ENCODE measurements at places on chromosomes 2 and 18.

- DNase-seq: no peak
These were observed 31.2 kb upstream of the GTF2A1L start for GRCh38 chr2:48586433-48586832.

DNA sequence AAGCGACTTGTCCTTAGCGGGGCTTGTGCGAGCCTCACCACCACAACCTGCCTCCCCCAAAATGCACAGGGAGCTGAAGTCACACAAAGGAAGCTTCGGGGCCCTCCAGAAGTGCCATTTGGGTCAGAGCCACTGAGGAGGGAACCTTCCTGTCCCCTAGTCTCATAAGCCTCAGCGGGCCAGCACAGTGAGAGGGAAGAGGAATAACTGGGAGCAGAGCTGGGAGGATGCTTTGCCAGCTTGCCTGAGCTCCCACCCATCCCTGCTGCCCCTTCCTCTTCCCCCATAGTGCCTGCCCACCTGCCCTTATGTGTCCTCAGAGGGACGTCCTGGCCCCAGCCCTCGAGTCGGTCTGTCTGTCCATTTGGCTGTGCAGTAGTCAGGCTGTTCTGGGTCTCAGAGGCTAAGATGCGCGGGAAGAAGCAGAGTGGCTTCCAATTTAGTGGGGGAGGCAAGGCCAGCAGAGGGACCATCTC, 51.8 kb upstream of the GPR17 start:
- no peak for DNase-seq

DNA sequence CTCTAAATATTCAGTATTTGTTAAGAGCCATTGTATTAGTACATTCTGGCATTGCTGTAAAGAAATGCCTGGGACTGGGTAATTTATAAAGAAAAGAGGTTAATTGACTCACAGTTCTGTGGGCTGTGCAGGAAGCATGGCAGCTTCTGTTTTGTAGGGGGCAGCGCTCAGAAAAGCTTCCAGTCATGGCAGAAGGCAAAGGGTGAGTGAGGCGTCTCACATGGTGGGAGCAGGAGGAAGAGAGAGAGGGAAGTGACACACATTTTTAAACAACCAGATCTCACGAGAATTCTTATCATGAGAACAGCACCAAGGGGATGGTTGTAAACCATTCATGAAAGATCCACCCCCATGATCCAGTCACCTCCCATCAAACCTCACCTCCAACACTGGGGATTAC, 13.8 kb upstream of the CCDC102B start:
- DNase-seq: no peak

DNA sequence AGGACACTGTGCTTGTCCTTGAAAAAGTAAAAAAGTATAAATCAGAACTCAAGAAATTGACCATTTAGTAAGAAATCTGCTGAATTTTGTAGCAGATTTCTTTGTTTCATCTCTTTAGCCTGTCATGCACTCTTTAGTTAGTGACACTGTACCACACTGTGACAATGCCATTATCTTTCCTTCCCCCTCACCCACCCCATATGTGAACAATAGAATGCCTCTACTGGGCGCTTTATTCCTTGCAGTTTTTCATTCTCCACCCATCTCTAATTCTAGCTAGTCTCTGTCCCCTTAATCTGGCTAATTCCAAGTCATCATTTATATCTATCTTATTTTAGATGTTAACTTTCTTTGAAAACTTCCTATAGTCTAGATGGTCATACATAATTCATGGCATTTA, 241.0 kb downstream of the LRP1B start:
- DNase-seq: no peak

DNA sequence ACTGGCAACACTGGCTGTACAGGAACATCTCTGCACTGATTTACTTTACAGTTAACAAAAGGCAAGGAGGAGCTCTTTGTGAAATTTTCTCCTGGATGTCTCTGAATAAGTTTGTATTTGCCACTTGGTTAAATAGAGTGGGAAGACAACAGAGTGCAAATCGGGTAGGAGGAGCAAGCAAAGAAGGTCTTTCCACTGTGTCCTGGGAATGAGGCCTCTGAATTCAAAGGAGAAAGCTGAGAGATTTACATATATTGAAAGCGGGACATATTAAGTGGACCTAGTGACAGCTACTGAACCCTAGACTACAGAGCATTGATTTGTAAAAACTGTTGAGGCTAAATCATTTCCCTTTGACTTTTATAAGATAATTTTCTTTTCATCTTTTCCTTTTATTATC, 117.4 kb upstream of the CHRNA1 start:
- DNase-seq: no peak

GRCh38 chr2:235806986-235807750, 313.3 kb downstream of the AGAP1 start:
- no peak for DNase-seq

DNA sequence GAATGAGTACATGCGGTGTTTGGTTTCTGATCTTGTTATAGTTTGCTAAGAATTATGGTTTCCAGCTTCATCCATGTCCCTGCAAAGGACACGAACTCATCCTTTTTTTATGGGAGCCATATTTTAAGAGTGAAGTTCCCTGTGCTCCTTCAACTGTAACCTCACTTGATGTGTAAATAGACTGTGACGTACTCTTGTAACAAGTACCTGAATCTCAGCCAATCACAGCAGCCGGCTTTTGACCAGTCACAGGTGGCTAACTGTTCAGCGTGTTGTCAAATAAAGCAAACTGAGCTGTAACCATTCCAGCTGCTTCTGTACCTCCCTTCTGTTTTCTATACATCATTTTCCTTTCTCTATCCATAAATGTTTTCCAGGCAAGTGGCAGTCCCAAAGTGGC, 774.3 kb upstream of the HS6ST1 start:
- DNase-seq: no peak

- no peak for DNase-seq
These were observed 159.8 kb downstream of the METTL4 start for GRCh38 chr18:2411381-2411960.

DNA sequence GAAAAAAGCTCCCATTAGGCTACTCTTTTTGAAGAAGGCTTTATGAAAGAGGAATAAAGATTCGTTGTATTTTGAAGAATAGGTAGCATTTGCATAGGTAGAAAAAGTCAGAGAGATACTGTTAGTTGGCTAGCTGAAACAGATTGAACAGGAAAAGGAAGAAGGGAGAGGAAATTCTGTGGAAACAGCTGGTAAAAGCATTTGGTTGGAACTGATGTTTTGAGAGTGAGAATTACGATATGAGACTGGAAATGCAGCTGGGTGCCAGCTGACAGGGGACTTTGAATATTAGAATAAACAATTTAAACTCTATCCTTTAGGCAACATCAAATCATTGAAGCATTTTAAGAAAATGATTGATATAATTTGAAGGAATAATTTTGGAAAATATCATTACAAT, 96.7 kb upstream of the CNTNAP5 start:
- DNase-seq: no peak

GRCh38 chr18:57444301-57444759, 9.2 kb downstream of the ONECUT2 start:
- no peak for DNase-seq

- DNase-seq: no peak
These were observed 31.2 kb upstream of the TBR1 start for GRCh38 chr2:161384864-161385263.

GRCh38 chr2:143463719-143464118, 334.5 kb downstream of the ARHGAP15 start:
- no peak for DNase-seq

- no peak for DNase-seq
These were observed 47.5 kb downstream of the ZNF638 start for GRCh38 chr2:71379086-71379485.

GRCh38 chr18:24964216-24964615, 387.8 kb downstream of the ZNF521 start:
- no peak for DNase-seq

DNA sequence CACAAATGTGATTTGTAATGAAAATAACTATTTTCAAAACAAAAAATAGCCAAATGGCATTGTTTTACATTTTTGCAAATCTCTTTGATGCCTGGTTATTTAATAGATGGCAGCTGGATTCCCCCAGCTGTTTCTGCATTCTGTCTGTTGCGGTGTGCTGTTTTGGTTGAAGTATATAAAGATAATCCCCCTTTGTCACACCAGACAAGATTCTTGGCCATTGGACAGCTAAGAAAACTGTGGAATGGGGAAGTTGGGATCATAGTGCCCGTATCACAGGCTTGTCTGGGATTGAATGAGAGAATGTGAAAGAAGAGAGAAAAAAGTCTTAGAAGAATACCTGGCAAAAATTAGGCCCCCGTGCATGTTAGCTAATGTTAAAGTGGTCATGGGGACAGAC, 19.5 kb upstream of the LYPD6B start:
- DNase-seq: no peak

DNA sequence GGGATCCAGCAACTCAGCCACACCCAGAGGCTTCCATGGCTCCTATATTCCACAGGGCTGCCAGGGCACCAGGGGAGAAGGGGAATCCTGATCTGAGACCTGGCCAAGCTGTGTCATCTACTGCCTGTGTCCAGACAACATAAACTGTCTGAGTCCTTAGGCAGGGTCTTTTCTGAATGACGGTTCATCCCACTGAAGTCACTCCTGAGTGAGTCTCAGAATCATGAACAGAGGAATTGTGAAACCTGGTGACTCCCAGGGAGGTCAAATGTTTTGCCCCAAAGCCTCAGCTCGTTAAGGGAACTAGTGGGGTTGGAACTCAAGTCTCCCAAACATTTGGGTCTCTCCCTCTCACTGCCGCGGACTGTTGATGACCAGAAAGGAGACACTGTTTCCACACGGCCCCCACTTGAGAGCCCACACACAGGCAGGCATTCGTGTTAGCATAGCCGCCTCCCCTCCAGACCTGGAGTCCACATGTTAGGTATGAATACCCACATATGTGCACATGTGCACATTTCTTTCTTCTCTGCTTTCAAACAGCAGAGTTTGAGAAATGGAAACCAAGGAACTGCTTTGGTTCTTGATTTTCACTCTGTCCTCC, 125.0 kb upstream of the MSH6 start:
- no peak for DNase-seq

GRCh38 chr2:30422444-30423040, 24.5 kb upstream of the LCLAT1 start:
- peak; percentile 91 for DNase-seq

GRCh38 chr18:58991167-58991798, 126.6 kb downstream of the ZNF532 start:
- DNase-seq: no peak

DNA sequence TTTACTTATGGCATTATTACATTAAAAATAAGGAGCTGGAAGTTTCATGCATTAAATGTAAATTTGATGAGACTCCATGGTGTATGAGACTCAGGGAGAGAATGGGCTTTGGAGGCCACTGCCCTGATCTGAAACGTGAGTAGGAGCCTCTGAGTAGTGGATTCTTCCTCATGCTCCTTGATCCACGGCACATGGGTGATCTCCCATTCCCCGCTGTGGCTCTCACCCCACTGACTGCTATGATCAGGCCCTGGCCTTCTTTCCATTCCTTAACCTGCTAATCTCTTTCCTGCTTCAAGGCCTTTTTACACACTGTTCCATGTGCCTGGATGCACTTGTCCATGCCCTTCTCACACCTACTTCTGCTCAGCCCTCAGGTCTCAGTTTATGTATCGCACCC, 68.4 kb downstream of the SMAD7 start:
- no peak for DNase-seq

DNA sequence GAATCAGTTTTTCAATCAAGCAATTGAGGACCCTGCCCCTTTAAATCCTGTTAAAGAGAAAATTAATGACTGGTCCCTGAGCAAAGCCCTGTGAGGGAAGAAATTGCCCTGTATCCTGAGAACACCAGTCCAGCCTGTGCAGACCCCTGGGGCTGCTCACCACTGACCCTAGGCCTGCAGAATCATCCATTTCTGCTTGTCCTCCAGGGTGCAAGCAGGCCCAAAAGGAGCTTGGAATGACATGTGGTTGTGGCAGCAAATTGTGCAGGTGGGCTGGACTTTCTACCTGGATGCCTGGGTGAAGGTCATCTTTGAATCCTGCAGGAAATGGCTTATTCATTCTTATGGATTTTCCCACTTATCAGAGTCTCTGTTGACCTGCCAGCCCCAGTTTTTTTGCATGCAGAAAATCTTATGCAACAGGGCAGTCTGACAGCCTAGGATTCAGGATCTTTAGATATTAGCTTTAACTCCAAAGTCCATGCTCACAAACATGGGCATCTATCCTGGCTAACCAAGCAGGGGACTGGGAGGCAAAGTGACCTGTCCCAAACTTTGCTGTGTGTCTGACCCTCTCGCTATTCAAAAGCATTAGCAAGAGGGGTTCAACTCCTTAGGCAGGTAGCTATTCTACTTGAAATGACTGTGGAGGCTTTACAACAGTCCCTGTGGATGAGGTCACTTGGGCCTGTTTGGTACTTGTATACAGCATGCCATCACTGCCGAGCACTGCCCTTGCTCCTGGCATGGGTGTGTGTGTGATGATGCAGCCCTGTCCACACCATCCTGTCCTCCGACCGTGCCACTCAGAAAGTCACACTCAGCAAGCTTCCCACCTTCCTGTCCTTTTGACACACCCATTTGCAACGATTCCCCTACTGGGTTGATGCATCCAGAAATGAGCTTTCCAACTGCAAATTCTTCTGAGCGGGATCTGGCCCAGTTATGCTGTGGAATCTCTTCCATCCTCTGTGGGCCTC, 85.3 kb downstream of the CAPN13 start:
- DNase-seq: no peak

- peak; percentile 70 for DNase-seq
These were observed at the start of gene ANKMY1 for GRCh38 chr2:240557808-240558207. Gene ANKMY1 (minus strand): TSS chr2:240557988. CDS start chr2:240557335, 653 bp downstream.

GRCh38 chr2:60259781-60260180, 293.7 kb downstream of the BCL11A start:
- DNase-seq: no peak

- no peak for DNase-seq
These were observed 16.0 kb downstream of the MALL start for GRCh38 chr2:110099471-110100225.

GRCh38 chr2:176595986-176596385, 326.7 kb downstream of the MTX2 start:
- DNase-seq: no peak

GRCh38 chr2:143526498-143526897, 397.3 kb downstream of the ARHGAP15 start:
- DNase-seq: no peak

- DNase-seq: no peak
These were observed 73.9 kb upstream of the HPCAL1 start for GRCh38 chr2:10228611-10229365.

DNA sequence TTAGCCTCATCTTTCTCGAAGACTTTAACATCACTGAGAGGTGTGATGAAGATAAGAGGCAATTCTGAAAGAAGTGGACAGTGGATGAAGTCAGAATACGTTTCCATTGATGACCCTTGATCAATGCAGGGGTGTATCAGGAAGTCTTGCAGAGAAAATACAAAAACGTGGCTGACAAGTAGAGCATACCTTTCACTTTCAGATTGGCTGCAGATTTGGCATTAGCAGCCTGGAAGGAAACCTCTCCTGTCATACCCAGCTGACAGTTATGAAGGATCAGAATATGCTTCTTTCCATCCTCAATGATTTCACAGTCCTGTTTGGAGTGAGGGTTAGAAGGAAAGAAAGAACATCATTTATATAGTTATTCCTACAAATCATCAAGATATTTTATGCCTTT, 152.5 kb downstream of the PLEKHA3 start:
- DNase-seq: no peak

GRCh38 chr18:56139372-56139771, 499.0 kb downstream of the TXNL1 start:
- no peak for DNase-seq

GRCh38 chr2:88815697-88816096, 124.2 kb downstream of the RPIA start:
- DNase-seq: no peak

GRCh38 chr2:85314884-85315242, 12.9 kb downstream of the TGOLN2 start:
- DNase-seq: no peak
